ENCODE measurements at places on chromosomes 16 and 17.

GRCh38 chr17:3688027-3688553 is 7.9 kb downstream of the P2RX5 start:
- no peak for DNase-seq

DNA sequence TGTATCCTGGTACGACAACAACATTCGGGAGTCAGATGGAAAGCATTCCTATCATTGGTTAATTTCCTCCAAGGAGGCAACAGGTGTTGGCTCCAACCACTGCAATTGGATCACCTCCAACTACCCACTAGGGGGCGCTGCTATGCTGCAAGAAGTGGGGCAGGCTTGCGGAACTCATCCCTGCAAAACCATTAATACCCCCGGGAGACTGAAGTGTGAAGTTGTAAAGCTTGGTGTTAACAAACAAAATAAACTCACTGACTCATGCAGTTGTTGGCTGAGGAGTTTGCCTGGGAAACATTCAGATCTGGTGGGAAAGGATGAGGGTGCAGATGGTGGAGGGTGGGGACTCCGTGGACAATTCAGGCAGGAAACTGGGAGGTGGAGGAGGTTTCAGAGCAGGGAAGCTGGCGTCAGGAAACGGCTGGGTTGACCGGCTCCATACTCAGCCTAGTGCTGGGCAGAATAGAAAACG is 84.9 kb downstream of the HS3ST2 start:
- DNase-seq = peak; percentile 32

DNA sequence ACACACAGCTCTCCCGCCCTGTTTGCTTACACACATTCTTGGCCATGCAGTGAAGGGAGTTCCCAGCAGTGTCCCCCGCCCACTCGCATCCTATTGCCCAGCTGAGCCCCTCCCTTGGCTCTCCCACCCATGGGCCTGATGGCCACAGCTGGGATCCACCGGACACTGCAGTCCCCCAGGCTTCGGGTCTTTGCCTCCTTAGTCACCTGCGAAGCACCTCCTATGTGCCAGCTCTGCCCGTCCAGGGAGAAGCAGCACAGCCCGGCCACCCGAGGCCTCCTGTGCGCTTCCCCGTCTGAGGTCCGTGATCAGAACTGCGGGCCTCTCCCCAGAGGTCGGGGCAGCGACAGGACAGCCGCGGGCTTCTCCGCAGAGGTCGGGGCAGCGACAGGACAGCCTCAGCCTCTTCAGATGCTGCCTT is 136.9 kb downstream of the BANP start:
- no peak for DNase-seq

DNA sequence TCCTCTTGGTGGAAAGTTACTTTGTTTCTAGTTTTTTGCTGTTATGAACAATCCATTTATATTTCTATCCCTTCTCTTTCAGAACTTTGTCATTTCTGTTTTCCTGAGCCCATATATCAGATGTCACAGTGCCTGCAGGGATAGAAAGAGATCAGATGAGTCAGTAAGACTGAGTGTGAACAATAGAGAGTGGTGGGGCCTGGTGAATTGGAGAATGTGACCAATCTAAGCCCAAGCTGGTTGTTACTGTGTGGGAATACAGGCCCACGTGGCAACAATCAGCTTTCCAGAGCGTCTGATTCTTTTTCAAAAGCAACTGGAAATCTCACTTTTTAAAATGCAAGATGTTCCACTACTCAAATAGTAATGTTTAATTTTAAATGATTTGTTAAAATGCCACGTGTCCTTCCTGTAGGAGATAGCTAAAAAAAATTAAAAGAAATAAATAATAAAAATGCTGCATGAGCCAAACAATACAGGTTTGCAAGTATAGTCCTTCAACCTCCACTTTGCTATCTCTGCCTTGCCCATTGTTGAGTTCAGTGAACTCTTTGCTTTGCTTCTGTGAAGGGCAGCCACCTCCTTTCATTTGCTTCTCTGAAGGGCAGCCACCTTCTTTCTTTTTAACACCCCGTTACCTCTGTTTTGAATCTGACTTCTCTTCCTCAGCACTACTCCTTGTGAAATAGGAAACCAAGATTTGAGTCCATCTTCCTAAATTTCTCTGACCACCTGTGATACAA is 9.6 kb downstream of the DCTN5 start:
- no peak for DNase-seq

DNA sequence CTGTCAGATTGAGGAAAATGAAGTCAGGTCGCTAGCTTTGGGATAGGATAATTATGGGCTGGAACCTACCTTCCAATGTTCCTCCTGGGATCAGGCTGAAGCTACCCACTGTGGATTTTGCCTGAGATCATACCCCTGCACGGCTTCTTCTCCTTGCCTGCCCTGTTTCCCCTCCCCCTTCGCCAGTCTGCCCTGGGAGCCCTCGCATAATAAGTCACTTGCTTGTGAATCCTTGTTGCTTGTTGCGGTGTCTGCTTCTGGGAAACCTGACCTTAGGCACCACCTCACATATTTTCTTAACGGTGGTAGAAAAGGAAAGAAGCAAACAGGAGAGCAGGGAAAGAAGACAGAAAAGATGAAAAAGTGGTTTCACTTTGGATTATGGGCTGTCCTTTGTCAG is 13.3 kb upstream of the PMP22 start:
- DNase-seq = no peak

DNA sequence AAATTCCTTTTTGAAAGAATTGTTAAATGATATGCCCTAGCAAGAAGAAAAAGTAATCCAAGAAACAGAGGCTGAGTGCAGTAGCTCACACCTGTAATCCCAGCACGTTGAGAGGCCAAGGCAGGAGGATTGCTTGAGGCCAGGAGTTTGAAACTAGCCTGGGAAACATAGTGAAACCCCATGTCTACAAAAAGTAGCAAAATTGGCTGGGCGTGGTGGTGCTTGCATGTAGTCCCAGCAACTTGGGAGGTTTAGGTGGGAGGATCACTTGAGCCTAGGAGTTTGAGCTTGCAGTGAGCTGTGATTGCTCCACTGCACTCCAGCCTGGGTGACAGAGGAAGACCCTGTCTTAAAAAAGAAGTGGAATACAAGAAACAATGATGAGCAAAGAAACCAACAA is 56.1 kb downstream of the NT5M start:
- no peak for DNase-seq

- no peak for DNase-seq
These were observed 6.1 kb upstream of the CDK5RAP3 start for GRCh38 chr17:47964856-47965255.

DNA sequence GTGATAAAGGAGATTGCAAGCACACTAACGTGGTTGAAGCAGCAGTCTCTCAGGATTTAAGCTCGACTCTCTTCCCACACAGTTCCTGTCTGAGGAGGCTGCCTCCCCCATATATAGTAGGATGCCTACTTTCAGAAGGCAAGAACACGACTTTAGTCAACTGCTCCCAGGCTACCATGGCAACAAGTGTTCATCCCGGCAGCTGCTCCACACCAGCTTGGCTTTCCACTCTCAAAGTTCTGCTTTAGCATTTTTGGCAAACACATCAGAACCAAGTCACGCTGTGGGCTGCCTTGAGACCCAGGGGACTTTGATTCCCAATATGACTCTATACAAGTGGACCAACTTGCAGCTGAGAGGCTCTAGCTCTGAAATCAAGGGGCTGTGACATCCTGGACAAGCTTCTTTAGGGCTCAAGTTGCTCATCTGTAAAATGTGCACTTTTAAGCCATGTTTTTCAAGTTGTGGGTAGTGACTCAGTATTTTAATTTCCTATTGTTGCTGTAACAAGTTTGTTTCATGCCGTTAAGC is 16.5 kb downstream of the ZP2 start:
- no peak for DNase-seq

DNA sequence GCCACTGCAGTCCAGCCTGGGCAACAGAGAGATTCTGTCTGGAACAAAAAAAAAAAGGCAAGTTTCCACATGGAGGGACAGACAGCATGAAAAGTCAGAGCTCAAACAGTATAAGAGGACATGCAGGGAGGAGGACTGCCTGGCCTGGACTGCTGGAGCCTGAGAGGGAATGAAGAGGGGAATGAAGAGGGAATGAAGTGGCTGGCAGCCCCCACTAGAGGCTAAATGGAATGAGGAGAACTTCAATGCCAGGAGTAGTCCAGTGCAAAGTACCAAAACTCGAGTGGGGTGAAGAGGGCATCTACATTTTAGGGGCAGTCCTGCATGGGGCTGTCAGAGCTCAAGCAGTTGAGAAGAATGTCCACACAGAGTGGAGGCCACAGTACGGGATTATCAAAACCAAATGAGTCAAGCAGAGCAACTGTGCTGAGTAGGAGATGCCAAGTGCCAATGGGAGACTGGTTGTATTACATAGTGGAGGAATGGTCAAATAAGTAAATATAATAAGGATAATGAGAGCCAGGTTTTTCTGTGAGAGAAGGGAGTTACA is 22.9 kb downstream of the IKZF3 start:
- no peak for DNase-seq

DNA sequence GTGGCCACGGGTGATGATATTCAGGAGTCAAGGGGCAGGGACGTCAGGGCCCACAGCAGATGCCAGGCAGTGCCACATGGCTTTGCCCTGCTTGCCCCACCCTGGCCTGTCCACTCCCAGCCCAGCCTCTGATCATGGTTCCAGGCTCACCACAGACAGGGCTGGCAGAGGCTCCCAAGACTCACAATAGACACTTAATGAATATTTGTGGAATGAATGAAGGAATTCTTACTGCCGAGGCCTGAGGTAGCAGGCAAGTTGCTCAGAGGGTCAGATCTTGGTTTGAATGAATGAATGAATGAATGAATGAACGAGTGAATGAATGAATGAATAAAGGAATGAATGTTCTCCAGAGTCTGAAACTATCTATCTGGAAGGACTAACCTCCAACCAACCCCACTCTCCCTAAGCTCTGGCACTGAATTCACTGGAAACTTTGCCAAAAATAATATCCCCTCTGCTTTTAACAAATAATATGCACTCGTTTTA is 60.9 kb downstream of the RAI1 start:
- DNase-seq = no peak

DNA sequence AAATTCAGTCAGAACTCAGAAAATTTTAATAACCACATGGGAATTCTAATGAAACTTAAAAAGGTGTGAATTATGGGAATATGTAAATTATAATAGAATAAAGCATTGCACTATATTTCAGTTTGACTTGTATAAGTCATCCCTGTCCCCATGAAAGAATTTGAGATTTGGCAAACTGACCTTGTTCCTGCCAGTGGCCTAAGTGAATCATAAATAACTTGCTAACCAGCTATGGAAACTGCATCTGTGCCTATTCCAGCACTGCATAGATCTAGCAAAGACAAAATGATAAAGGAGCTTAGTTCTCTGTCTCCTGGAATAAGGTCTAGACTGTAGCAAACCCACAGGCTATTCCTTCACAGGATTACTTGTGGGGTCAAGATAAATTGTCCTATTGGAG is 106.8 kb upstream of the NOG start:
- DNase-seq = no peak

DNA sequence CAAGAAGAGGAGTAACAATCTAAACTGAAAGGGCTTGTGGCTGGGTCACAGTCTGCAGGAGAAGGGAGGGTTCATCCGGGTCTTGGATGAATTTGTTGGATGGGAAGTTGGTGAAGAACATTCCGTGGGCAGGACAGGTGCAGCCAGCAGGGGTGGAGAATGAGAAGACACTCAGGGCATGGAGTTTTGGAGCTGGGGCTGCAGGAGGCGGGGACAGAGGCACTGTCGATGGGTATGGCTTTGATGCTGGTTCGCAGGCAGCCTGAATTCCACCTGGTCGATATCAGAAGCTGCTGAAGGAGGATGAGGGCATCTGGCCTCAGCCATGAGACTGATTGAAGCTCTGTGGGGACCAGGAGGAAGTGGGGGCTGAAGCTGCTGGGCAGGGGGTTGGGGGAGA is 36.1 kb upstream of the CBFA2T3 start:
- no peak for DNase-seq

- DNase-seq = no peak
These were observed 9.7 kb downstream of the RAD51C start for GRCh38 chr17:58702045-58702476.

DNA sequence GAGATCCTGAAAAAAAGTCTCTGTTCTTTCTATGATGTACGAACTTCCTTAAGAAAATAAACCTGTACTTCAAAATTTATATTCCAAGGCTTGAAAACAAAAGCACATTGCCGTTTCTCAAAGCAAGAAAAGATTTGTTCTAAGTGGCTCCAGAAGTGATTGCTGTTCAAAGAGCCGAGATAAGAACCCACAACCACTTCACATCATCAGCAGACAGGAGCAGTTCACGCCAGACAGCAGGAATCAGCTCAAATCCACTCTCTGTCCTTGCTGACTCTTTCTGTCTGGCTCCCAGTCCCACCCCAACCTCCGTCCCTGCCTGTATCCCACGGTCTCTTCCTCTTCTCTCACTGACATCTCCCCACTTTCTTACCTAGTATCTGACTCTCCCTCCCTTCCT is 85.0 kb upstream of the MYOCD start:
- DNase-seq = no peak

DNA sequence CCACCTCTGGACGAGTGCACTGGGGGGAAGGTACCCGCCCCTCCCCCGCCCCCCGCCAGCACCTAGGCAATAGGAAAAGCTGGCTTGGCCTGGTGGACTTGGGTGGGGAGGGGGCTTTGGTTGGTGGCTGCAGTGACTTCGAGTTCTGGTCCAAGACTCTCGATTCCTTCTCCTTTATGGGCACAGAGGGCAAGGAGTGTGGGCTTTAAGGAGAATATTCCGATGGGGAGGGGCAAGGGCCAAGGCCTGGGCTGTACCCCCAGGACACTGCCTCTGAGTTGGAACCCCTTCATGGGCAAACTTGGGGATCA is 409 bp downstream of the ACSF2 start:
- DNase-seq = no peak

GRCh38 chr16:75248142-75248535 is 3.3 kb downstream of the BCAR1 start:
- no peak for DNase-seq

DNA sequence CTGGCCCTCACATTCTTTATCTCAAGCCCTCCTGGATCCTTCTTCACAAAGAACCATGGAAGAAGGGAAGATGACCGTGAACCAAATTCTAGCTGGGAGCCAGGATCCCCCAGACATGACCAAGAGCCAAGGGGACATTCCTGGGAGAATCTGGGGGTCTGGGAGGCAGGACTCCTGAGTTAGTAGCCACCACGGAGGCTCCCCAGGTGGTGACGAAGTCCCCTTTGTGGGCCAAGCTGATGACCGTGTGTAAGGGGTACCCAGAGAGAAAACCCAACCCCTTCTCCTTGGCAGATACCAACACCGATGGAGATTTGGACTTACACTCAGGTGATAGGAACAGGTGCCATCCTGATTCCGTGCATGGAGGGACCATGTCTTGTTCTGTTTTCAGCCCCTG is 6.8 kb upstream of the GFAP start:
- DNase-seq = no peak

GRCh38 chr17:39165841-39166349 is at the start of gene ARL5C:
Gene ARL5C, minus strand, starts transcription at chr17:39166161. Its CDS starts 401 bp downstream, at chr17:39165760.
- no peak for DNase-seq
